A549 treated with Mapracorat at 1 μM for 4 hours (cell line): ENCODE measurements at places on chromosomes 16 and 17. TPM values are rescaled to one million over a fixed set of nuclear protein-coding genes. Genes with fewer than 3 reads are reported as not detected.

The C17orf67 gene
- 1.2 to 2.3 TPM (median 2.0 TPM) in 5 replicates for total RNA-seq

The ATMIN gene
- 27.7 to 31.8 TPM (median 30.2 TPM) in 5 replicates for total RNA-seq

The CCNF gene
- 19.4 to 24.5 TPM (median 22.6 TPM) in 5 replicates for total RNA-seq

The STH gene
- total RNA-seq: not detected in 5 replicates

The PYCARD gene
- total RNA-seq: 24.2 to 43.2 TPM (median 37.4 TPM) in 5 replicates

The ASPHD1 gene
- 15.1 to 26.3 TPM (median 23.9 TPM) in 5 replicates for total RNA-seq

The LGALS9B gene
- total RNA-seq: 0.10 TPM in 1 of 5 replicates, not detected in the others

The FGF11 gene
- 0.82 to 1.3 TPM (median 0.82 TPM) in 5 replicates for total RNA-seq

The TIMP2 gene
- total RNA-seq: 189 to 242 TPM (median 225 TPM) in 5 replicates

The KCNJ12 gene
- total RNA-seq: 0.93 to 1.7 TPM (median 1.5 TPM) in 5 replicates

The CBFA2T3 gene
- total RNA-seq: 0.40 to 0.86 TPM (median 0.63 TPM) in 5 replicates

The KRT9 gene
- total RNA-seq: not detected in 5 replicates

The SLC47A1 gene
- total RNA-seq: 20.8 to 22.9 TPM (median 22.3 TPM) in 5 replicates

The ACAP1 gene
- total RNA-seq: 2.7 to 6.9 TPM (median 5.1 TPM) in 5 replicates

The MT1X gene
- total RNA-seq: 443 to 894 TPM (median 703 TPM) in 5 replicates

The HSD17B2 gene
- 0.15 TPM in 1 of 5 replicates, not detected in the others for total RNA-seq

The FOXJ1 gene
- total RNA-seq: 0.41 to 0.80 TPM (median 0.70 TPM) in 5 replicates

The TSC2 gene
- total RNA-seq: 29.8 to 45.0 TPM (median 38.0 TPM) in 5 replicates

The KRTAP4-3 gene
- not detected in 5 replicates for total RNA-seq

The KRT33A gene
- not detected in 5 replicates for total RNA-seq

The AGRP gene
- total RNA-seq: not detected in 5 replicates

The CHRNE gene
- total RNA-seq: 0.10 TPM in 1 of 5 replicates, not detected in the others

The NPB gene
- 0.39 to 0.65 TPM (median 0.55 TPM) in 5 replicates for total RNA-seq

The LGALS3BP gene
- 71.1 to 83.5 TPM (median 79.8 TPM) in 5 replicates for total RNA-seq

The ACSF3 gene
- total RNA-seq: 16.0 to 21.2 TPM (median 19.4 TPM) in 5 replicates

The CACNG5 gene
- total RNA-seq: 0.13 TPM in 1 of 5 replicates, not detected in the others

The ENPP7 gene
- total RNA-seq: not detected in 5 replicates

The TNFRSF17 gene
- total RNA-seq: not detected in 5 replicates

The OTOA gene
- 0.08 to 0.13 TPM (median 0.10 TPM) in 4 of 5 replicates, not detected in the other for total RNA-seq

The MTHFSD gene
- 10.6 to 12.2 TPM (median 10.8 TPM) in 5 replicates for total RNA-seq

The KANSL1 gene
- total RNA-seq: 22.8 to 24.9 TPM (median 23.0 TPM) in 5 replicates

The TBC1D3 gene
- 0.07 TPM in 1 of 5 replicates, not detected in the others for total RNA-seq

The SECTM1 gene
- 1.3 to 2.5 TPM (median 2.0 TPM) in 5 replicates for total RNA-seq

The G6PC1 gene
- not detected in 5 replicates for total RNA-seq

The ZSCAN10 gene
- 0.20 TPM in 1 of 5 replicates, not detected in the others for total RNA-seq
